ENCODE measurements at places on chromosomes 3 and 15. TPM values are rescaled to one million over a fixed set of nuclear protein-coding genes. Genes with fewer than 3 reads are reported as not detected.

GRCh38 chr15:29864501-29864900 is 42.2 kb upstream of the TJP1 start:
- H3K27me3 ChIP-seq: no peaks in the 10 kb centered on the region
- no peak for DNase-seq
- no peak overlapping the region for H3K27ac ChIP-seq
- H3K4me3 ChIP-seq: no peak overlapping the region
- H3K4me1 ChIP-seq: no peaks in the 10 kb centered on the region

- peak overlapping the region; percentile 62 for H3K4me3 ChIP-seq
- no peak for DNase-seq
- H3K4me1 ChIP-seq: peaks cover 16% of the 10 kb centered on the region
These were observed 515 bp downstream of the EPHA6 start for GRCh38 chr3:96814651-96815567.

- H3K27ac ChIP-seq: no peak overlapping the region
- H3K36me3 ChIP-seq: no peaks in the 10 kb centered on the region
- no peaks in the 10 kb centered on the region for H3K4me1 ChIP-seq
- H3K4me3 ChIP-seq: no peak overlapping the region
These were observed 240.7 kb upstream of the TBC1D5 start for GRCh38 chr3:17983106-17983505.

DNA sequence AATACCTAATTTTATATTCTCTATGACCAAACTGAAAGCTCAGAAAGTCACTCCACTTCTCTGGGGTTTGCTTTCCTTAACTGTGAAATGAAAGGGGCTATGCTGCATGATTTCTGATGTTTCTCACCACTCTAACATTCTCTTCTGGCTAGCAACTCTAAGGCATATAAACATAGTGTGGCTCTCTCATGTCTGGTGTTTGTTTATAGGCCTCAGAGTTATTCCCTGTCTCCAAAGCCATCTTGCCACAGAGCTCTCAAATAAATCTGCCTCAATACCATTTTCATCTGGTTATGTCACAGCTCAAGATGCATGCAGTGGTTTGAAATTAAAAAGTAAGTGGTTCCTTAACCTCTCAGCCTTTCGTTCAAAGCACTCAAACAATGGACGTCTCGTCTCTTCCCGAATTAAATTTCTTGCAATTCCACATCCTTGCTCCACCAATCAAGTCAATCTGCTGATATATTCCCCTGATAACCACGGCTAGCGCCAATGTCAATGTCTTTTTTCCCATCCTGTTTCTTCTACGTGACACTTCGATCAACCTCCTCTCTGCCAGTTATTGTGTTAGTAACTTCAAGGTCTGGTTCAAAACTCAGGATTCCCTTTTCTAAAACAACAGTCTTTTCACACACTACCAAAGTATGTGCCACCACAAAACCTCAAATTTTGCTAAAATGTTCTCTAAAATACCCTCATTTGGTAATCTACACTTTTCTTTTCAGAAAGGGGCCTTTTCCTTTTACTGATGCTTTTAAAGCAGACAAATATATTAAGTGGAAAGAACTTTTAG is 16.0 kb downstream of the TOMM70 start:
- H3K27ac ChIP-seq: no peak overlapping the region
- no peak overlapping the region for H3K4me3 ChIP-seq
- no peaks in the 10 kb centered on the region for H3K27me3 ChIP-seq
- peaks cover 4% of the 10 kb centered on the region for H3K4me1 ChIP-seq

DNA sequence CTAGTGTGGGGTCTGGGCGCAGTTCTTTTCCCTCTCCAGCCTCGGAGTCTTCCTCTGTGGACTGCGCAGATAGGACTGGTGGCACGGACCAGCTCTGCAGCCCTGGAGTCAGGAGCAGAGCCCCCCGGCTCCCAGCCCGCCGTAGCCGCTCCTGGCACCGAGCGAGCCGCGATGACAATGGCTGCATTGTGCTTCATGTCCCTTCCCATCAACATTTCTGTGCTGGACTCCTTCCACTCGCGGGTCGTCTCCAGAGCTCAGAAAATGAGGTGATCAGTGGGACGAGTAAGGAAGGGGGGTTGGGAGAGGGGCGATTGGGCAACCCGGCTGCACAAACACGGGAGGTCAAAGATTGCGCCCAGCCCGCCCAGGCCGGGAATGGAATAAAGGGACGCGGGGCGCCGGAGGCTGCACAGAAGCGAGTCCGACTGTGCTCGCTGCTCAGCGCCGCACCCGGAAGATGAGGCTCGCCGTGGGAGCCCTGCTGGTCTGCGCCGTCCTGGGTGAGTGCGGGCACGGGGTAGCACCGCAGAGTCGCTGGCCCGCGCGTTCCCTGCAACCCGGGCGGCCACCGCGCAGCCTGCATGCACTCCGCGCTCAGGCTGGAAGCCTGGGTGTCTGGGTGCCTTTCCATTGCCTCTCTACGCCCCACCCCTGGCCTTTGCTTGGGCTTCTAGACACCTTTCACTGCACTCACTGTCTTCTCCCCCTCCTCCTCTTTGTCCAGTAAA is at the start of gene TF:
Gene TF, plus strand, starts transcription at position 413 of the 731 bp plus-strand sequence. Its CDS starts 48 bp downstream, at position 461.
- H3K27ac ChIP-seq: no peak within 1 kb of the TSS
- H3K4me1 ChIP-seq: peaks cover 16% of the 10 kb centered on the region
- no peaks in the 10 kb centered on the region for H3K36me3 ChIP-seq
- no peak for DNase-seq
- no peaks in the 10 kb centered on the region for H3K27me3 ChIP-seq

- no peaks in the 10 kb centered on the region for H3K36me3 ChIP-seq
- peaks cover 11% of the 10 kb centered on the region for H3K4me1 ChIP-seq
- no peak overlapping the region for H3K27ac ChIP-seq
- H3K27me3 ChIP-seq: no peaks in the 10 kb centered on the region
- H3K4me3 ChIP-seq: no peak overlapping the region
These were observed 71.5 kb upstream of the GALNT15 start for GRCh38 chr3:16102905-16103364.

DNA sequence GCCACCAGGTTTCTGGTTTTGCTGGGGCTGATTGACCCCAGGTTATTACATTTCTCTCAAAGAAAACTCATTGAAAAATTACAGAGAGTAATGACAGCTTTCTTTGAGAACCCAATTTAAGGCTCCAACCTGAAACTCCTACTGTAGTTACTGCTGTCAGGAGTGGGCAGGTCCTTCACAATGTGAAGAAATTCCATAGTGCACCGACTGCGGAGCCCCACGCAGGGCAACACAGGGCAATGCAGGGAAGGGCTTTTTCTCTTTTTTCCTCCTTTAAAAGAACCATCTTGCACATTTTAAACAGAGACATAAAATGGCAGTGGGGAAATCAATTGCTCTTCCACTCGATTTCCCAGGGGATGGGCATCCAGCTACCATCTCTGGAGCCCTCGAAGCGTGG is 74.3 kb downstream of the NUP210 start:
- no peaks in the 10 kb centered on the region for H3K36me3 ChIP-seq
- H3K4me1 ChIP-seq: no peaks in the 10 kb centered on the region
- no peaks in the 10 kb centered on the region for H3K27me3 ChIP-seq
- H3K27ac ChIP-seq: no peak overlapping the region
- H3K4me3 ChIP-seq: no peak overlapping the region

GRCh38 chr3:157610876-157611535 is 107.8 kb upstream of the VEPH1 start:
- no peak overlapping the region for H3K27ac ChIP-seq
- DNase-seq: no peak
- no peaks in the 10 kb centered on the region for H3K4me1 ChIP-seq
- H3K27me3 ChIP-seq: no peaks in the 10 kb centered on the region

- no peak for DNase-seq
- no peaks in the 10 kb centered on the region for H3K27me3 ChIP-seq
- H3K36me3 ChIP-seq: no peaks in the 10 kb centered on the region
These were observed 126.5 kb downstream of the CMSS1 start for GRCh38 chr3:99943931-99944761.

- H3K27me3 ChIP-seq: no peaks in the 10 kb centered on the region
- H3K27ac ChIP-seq: peak overlapping the region; percentile 40
- no peak overlapping the region for H3K4me3 ChIP-seq
- DNase-seq: no peak
These were observed 41.5 kb downstream of the ABHD2 start for GRCh38 chr15:89129816-89130134.

- DNase-seq: no peak
- H3K27ac ChIP-seq: no peak overlapping the region
- H3K4me3 ChIP-seq: no peak overlapping the region
- H3K27me3 ChIP-seq: no peaks in the 10 kb centered on the region
- peaks cover 14% of the 10 kb centered on the region for H3K4me1 ChIP-seq
- H3K36me3 ChIP-seq: no peaks in the 10 kb centered on the region
These were observed 5.9 kb downstream of the FETUB start for GRCh38 chr3:186646106-186646505.

DNA sequence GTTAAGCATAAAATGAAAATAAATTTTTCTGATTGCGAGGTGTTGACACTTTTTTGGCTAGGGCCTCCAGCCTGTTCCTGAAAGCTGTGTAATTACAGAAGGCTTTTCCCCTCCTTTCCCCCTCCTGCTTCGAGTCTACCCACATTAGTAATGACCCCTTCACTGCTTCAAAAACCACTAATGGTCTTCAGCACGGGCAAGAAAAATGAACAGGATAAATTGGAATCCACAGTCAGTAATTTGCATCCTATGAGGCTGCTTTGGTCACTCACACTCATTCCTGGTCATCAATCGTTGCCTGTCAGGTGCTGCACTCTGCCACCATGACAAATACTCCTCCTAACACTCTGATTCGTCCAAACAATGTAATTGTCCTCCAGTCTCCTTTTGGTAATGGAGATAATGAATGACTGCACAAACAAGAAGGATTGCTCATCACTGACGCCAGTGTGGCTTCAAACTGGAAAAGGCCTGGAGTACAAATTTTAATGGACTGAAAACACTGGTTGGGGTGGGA is 148.6 kb downstream of the MEIS2 start:
- no peaks in the 10 kb centered on the region for H3K27me3 ChIP-seq
- H3K4me1 ChIP-seq: no peaks in the 10 kb centered on the region
- peaks cover 2% of the 10 kb centered on the region for H3K36me3 ChIP-seq
- no peak overlapping the region for H3K27ac ChIP-seq
- no peak for DNase-seq
- H3K4me3 ChIP-seq: no peak overlapping the region

DNA sequence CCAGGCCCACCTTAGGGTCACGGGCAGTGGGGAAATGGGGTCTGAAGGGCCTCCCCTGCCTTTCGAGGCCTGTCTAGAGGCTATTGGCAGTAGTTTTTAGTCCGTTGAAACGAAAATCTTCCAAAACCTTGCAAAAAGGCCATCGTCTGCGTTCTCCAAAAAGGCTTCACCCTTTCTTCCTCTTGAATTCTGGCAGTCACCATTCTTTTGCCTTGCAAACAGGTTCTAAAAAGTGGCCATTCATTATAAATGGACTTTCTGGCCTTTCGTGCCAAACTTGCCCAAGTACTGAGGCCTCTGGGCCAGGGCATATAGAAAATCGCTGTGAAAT is 367 bp upstream of the TARS3 start:
- H3K36me3 ChIP-seq: no peaks in the 10 kb centered on the region
- H3K4me3 ChIP-seq: no peak overlapping the region
- peaks cover 9% of the 10 kb centered on the region for H3K4me1 ChIP-seq
- peaks cover 25% of the 10 kb centered on the region for H3K27me3 ChIP-seq

DNA sequence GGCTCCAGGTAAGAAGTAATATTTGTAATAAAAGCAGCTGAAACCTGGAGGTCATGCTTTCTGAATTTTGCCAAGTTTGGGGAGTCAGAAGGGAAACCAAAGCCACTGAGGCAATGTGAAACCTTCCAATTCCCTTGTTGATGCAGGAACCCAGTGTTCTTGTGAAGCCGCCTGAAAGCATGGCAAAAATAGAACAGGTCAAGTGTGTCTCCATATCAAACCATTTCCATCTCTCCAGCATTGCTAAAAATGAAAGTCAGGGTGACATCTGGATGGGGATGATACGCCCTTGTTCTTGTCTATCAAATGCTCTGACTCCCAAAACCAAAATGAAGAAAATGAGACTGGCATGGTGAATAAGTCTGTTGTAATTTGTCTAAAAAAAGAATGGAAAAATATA is 362.5 kb downstream of the VPS13C start:
- H3K4me1 ChIP-seq: no peaks in the 10 kb centered on the region
- no peak overlapping the region for H3K27ac ChIP-seq
- DNase-seq: no peak
- no peak overlapping the region for H3K4me3 ChIP-seq
- peaks cover 21% of the 10 kb centered on the region for H3K27me3 ChIP-seq

Gene TRPM1
- total RNA-seq: not detected

Gene ZIC1
- total RNA-seq: not detected

Gene MEX3B
- total RNA-seq: not detected

Gene C15orf39
- 41.3 TPM for total RNA-seq

Gene MCF2L2
- 2.3 TPM for total RNA-seq

Gene PARP15
- total RNA-seq: 0.07 TPM
